ENCODE measurements at places on chromosomes 11 and 22. TPM values are rescaled to one million over a fixed set of nuclear protein-coding genes. Genes with fewer than 3 reads are reported as not detected.

DSCAML1 gene
- not detected for polyA plus RNA-seq

SLC39A13 gene
- polyA plus RNA-seq = 65.9 TPM

OR51B5 gene
- polyA plus RNA-seq = 0.56 TPM

ABTB2 gene
- 0.58 TPM for polyA plus RNA-seq

LIN7C gene
- polyA plus RNA-seq = 22.8 TPM

TYR gene
- not detected for polyA plus RNA-seq

ELFN2 gene
- 3.8 TPM for polyA plus RNA-seq

TMEM132A gene
- polyA plus RNA-seq = 36.0 TPM

SPI1 gene
- not detected for polyA plus RNA-seq

GRM5 gene
- polyA plus RNA-seq = 0.01 TPM

SLC6A5 gene
- polyA plus RNA-seq = not detected
